ENCODE measurements at places on chromosomes 4 and X. TPM values are rescaled to one million over a fixed set of nuclear protein-coding genes. Genes with fewer than 3 reads are reported as not detected.

The TMSB15B gene
- 2.1 TPM for polyA plus RNA-seq

The ERAS gene
- polyA plus RNA-seq, result 0.05 TPM

The PDGFRA gene
- 7.4 TPM for polyA plus RNA-seq

The F8A2 gene
- polyA plus RNA-seq, result not detected

The AMBN gene
- polyA plus RNA-seq, result not detected

The GAGE13 gene
- polyA plus RNA-seq, result not detected

The NUP62CL gene
- polyA plus RNA-seq, result 2.0 TPM

The CLGN gene
- polyA plus RNA-seq, result 1.1 TPM

The SCRG1 gene
- polyA plus RNA-seq, result 0.24 TPM

The NUDT11 gene
- polyA plus RNA-seq, result 0.75 TPM

The CTSO gene
- polyA plus RNA-seq, result 0.96 TPM

The PFKFB1 gene
- polyA plus RNA-seq, result 0.26 TPM

The TFDP3 gene
- polyA plus RNA-seq, result not detected

The ARHGAP6 gene
- polyA plus RNA-seq, result 1.7 TPM

The DIPK2B gene
- polyA plus RNA-seq, result 3.7 TPM

The SRPK3 gene
- 0.15 TPM for polyA plus RNA-seq

The GRK4 gene
- polyA plus RNA-seq, result 1.2 TPM

The HPGDS gene
- 0.44 TPM for polyA plus RNA-seq

The PRSS12 gene
- polyA plus RNA-seq, result 1.3 TPM

The ELF4 gene
- 6.7 TPM for polyA plus RNA-seq

The RTL3 gene
- 0.04 TPM for polyA plus RNA-seq

The FAM133A gene
- polyA plus RNA-seq, result not detected

The RRH gene
- 0.07 TPM for polyA plus RNA-seq

The MRFAP1L1 gene
- polyA plus RNA-seq, result 54.9 TPM

The GC gene
- not detected for polyA plus RNA-seq

The UBA6 gene
- 10.2 TPM for polyA plus RNA-seq

The PCSK1N gene
- polyA plus RNA-seq, result 0.08 TPM

The NAA10 gene
- polyA plus RNA-seq, result 104 TPM

The TAF7L gene
- 0.07 TPM for polyA plus RNA-seq
